ENCODE measurements at places on chromosomes 2 and 18.

DNA sequence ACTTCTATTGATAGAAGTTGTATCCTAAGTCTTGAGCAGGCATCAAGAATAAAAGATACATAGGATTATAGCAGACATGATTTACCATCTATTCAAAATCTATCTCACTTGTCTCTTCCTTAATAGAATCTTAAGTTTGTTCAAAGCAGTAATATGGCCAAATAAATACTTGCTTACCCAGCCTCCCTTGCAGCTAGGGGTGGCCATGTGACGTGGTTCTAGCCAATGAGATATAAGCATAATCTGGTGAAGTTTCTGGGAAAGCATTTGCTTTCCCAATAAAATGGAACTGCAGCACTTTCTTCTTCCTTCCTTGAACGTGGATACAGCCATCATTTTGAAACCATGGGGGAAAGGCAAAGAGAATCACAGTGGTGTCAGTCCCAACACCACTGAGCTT, 33.7 kb upstream of the SLC1A4 start:
- DNase-seq: no peak

DNA sequence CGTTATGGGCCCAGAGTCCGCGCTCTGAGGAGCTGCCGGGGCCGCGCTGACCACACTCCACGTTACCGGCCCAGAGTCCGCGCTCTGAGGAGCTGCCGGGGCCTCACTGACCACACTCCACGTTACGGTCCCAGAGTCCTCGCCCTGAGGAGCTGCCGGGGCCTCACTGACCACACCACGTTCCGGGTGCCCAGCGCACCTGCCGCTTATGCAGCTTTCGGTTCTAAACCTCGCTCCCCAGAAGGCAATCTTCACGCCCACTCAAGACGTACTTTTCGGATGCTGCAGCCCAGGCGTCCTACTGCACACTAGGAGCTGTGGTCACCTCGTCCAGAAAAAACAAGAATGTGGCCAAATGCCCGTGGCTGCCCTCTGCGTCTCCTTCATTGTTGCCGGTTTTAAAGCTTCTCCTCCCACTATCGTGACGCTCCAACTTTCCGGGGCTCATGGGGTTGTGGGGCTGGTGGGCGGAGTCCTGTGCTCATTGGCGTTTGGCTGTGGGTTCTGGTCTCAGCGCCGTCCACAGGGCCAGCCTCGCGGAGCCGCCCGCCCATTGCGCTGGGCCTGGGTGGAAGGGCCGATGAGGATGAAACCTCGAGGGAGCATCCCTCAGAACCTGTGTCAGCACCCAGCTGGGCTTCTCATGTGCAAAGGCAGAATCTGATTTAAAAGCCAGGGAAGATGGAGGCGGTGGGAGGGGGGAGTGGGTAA, 11.9 kb downstream of the KCNG2 start:
- DNase-seq: no peak

DNA sequence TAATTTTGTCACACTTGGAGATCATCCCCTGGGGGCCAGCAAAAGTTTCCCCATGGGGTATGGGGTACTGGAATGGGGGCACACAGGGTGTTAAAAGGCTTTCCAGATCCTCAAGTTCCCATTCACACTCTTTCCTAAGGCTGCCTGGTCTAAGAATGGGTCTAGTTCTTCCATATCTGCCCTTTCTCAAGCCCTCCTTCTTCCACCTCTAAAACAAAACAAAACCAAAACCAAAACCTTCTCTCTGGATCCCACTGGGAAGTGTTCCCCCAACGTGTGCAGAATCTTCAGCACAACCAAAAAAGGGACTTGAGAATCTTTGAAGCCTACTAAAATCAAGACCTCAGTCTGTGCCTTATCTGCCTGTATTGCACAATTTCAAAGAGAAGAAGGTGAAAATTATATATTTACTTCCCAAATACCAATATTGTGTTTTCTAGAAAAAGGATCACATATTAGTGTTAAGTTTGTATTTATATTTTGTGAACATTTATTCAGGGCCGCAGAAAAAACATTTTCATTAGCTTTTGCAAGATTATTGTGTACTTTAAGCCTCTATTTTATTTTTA, 207.2 kb upstream of the TCF4 start:
- no peak for DNase-seq

GRCh38 chr2:88011011-88011410, 5.3 kb downstream of the RNU2-63P start:
- DNase-seq: no peak

GRCh38 chr2:146665800-146666199, 1179.0 kb upstream of the ACVR2A start:
- no peak for DNase-seq
